ENCODE measurements at places on chromosomes 5 and 9.

GRCh38 chr5:152405145-152405544 lies at the start of gene NMUR2:
Gene NMUR2 (minus strand): TSS chr5:152405279. CDS start chr5:152405113, 166 bp downstream.
- DNase-seq, result no peak

GRCh38 chr5:151080613-151081430 lies at the start of gene TNIP1:
Gene TNIP1 (minus strand): TSS chr5:151081034. CDS start chr5:151065095, 15,939 bp downstream.
- DNase-seq, result peak; percentile 58

DNA sequence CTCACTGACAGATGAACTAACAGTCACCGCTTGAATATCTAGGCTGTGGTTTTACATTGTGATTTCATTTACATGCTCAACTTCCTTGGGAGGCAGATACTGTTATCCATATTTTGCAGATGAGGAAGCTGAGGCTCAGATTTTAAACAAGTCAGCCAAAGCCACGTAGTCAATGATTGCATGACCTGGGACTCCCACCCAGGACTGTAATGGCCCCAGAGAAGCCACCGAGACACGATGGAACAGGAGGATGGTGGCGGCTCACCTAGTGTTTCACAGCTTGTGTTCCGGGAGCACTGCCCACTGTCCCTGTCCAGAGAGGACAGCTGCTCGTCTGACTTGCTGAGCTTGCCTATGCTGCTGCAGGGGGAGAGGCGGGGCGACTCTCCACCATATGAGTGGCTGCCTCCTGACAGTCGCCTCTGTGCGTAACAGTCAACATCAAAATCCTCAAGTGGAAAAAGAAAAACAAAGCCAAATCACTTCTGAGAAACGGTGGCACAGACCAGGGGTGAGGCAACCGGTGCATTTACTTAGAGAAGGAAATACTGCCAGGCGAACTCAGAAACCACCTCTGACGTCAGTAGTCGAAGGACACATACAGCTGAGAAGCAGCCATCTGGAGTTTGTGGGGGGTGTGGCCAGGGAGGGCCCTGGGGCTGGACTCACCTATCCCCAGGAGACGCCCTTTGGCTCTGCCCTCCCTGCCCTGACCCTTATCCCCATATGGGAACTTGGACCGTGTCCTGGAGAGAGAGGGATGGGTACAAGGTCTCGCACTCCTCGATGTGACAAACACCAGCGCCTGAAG lies 82.5 kb downstream of the PRRT1B start:
- DNase-seq, result no peak

DNA sequence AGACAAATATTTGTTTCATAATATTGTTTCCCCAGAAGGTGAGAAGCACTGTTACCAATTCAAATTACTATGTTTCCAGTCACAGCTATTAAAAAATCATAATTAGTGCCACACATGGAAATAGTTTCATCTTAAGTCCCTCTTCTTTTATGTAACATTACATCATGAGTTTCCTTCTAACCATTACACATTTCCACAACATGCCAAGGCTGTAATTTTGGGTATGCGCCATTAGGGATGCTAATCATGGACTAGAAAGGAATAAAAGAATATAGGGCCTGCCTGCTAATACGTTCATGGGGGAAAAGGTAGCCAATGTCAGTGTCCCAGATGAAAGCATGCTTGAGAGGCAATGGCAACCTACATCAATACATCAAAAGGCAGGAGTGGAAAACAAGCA lies 142.5 kb upstream of the LPAR1 start:
- no peak for DNase-seq

DNA sequence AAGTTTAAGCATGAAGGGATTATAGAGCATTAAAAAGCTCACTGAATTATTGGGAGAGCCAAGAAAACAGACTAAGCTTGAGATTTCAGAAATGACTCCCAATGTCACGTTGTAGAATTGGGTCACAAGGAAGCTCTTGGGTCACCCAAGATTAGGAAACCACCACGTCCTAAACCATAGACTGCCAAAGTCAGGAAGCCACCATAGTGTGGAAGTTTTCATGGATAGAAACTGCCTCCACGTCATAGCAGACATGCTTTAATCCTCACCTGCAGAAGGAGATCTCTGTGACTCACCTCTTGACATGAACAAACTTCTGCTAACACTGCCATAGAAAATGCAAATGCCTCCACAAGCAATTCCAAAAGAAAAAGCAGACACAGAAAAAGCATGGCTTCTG lies 106.3 kb downstream of the SLC1A3 start:
- DNase-seq, result no peak

GRCh38 chr5:19626211-19626610 lies 361.8 kb downstream of the CDH18 start:
- no peak for DNase-seq

DNA sequence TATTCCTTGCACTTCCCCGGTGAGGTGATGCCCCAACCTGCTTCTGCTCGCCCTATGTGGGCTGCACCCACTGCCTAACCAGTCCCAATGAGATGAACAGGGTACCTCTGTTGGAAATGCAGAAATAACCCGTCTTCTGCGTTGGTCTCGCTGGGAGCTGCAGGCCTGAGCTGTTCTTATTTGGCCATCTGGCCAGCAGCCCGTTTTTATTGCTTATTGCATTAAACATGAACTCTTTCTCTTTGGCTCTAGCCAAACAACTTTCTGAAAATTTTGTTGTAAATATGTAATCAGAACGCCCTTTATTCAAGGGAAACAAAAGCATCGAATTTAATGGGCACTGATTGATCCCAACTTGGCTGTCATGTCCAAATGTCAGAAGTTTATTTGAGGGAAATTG lies 124.7 kb upstream of the FTMT start:
- DNase-seq, result no peak

GRCh38 chr9:117687532-117687931 lies 16.7 kb upstream of the TLR4 start:
- DNase-seq, result no peak

DNA sequence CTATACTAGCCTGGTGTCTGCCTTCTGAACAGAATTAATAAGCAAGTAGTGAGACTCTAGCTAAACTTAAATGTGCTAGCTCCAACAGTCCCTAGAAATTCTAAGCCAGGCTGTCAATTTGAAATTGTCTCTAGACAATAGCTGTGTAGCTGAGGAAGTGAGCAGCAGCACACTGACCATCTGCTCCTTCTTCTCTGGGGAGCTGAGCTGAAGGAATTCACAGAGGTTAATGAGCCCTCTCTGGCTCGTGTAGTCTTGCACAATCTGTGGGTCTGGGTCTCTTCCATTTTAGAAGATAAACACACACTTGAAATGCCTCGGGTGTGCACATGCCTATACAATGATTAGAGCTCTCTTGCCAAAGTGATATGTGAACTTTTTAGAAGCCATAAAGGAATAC lies 63.5 kb upstream of the BARX1 start:
- DNase-seq, result no peak

DNA sequence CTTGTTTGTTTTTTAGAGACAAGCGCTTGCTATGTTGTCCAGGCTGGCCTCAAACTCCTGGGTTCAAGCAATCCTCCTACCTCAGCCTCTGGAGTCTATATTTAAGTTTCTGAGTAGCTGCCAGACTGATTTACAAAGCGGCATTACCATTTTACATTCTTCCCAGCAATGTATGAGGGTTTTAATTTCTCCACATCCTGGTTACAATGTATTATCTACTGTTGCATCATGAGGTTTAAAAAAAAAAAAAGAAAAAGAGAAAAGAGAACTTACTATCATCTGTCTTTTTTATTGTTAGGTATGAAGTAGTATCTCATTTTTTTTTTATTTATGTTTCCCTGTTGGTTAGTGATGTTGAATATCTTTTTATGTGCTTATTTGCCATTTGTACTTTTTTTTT lies 18.9 kb upstream of the CLINT1 start:
- no peak for DNase-seq

Data from NCI-H1105 (cell line).